ENCODE measurements at places on chromosomes 11 and 22.

GRCh38 chr11:47912843-47913437 is 64.8 kb upstream of the NUP160 start:
- DNase-seq: no peak

GRCh38 chr11:17244046-17244445 is 32.5 kb upstream of the NUCB2 start:
- no peak for DNase-seq

DNA sequence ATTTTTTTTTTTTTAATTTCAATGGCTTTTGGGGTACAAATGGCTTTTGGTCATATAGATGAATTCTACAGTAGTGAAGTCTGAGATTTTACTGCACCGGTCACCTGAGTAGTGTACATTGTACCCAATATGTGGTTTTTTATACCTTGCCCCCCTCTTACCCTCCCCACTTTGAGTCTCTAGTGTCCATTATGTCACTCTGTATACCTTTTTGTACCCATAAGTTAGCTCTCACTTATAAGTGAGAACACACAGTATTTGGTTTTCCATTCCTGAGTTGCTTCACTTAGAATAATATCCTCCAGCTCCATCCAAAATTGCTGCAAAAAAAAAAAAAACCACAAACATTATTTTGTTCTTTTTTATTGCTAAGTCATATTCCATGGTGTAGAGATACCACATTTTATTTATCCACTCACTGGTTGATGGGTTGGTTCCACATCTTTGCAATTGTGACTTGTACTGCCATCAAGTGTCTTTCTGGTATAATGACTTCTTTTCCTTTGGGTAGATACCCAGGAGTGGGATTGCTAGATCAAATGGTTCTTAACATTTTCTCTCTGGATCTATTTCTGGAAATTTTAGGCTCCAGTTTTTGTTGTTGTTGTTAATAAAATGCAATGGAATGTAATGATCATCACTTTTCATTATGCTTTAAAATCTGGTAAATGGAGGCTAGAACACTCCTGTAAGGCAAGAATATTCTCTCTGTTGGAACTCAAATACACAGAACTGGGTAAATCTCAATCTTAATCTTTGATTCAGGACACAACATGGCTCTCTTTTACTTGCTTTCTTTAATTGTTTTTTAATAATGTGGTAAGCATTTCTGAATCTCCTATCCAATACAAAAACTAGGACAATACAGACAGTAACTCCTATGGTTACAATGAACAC is 10.3 kb downstream of the NEAT1 start:
- DNase-seq: no peak

- DNase-seq: no peak
Observed at GRCh38 chr11:84790849-84791427, 836.2 kb downstream of the DLG2 start.

- no peak for DNase-seq
Observed at GRCh38 chr11:124889191-124890091, 8.2 kb downstream of the ROBO4 start.

GRCh38 chr11:124977006-124977405 is 23.0 kb downstream of the CCDC15 start:
- DNase-seq: no peak

DNA sequence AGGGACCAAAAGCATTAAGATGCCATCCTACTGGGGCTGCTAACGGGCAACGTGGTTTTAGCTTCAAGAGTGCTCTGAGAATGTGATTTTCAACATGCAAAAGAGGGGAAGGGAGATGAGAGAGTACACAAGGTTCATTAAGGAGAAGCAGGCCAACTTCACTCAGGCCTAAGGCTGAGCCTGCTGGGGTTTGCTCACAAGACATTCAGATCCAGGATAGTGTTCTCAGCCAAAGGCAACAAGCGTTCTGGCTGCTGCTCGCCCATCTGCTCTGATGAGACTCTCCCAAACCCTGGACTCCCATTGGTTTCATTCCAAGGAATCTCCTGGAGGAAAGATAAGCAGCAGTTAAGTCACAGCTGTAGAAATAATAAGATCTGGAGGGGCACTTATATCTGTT is 23.6 kb upstream of the UPB1 start:
- DNase-seq: no peak

GRCh38 chr22:44755956-44756361 is 3.6 kb downstream of the ARHGAP8 start:
- DNase-seq: peak; percentile 55

DNA sequence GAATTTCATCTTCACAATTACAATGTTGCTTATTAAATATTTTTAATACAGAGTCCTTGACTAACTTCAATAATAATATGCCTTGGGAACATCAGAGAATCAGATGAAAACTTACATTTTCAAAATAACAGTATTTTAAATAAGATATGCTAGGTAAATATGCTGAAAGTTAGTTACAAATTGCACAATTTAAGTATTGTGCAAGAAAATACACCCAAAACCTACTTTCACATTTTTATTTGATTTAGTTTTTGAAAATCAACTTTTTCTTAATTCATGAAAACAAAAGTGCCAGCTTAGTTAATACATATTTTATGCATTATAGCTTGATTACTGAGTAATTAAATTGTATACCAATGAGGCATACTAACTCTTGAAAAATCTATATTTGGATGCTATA is 76.8 kb downstream of the SOX6 start:
- no peak for DNase-seq

DNA sequence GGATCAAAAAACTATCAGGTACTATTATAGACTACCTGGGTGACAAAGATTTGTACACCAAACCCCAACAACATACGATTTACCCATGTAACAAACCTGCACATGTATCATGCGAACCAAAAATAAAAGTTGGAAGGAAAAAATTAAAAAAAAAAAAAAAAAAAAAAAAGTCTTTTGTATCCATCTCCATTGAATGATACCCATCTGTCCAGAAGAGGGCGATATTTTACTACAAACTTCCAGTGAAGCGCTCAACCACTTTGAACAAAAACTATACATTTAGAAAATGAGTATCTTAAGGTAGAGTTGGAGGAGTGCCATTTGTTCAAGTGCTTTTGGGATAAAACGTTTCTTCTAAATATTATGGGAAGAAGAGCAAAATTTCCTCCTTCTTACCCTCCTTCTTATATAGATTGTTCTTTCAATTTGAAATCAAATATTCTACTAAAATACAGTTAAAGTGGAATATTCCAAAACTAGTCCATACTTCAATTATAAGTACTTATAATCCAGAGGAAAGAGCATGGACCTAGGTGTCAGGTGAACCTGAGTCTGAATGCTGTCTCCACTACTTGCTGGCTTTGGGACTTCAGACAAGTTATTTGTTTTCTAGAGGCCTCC is 23.3 kb downstream of the ARL14EP start:
- peak; percentile 51 for DNase-seq

DNA sequence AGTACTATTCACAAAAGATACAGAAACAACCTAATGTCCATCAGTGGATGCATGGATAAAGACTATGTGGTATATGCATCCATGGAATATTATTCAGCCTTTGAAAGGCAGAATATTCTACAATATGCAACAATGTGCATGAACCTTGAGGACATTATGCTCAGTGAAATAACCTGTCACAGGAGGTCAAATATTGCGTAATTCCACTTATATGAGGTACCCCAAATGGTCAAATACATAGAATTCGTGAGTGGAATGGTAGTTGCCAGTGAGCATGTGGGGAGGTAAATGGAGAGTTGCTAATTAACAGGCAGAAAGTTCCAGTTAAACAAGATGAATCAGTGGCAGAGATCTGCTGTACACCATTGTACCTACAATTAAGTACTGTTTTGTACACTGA is 3.6 kb upstream of the SLC5A4 start:
- no peak for DNase-seq

DNA sequence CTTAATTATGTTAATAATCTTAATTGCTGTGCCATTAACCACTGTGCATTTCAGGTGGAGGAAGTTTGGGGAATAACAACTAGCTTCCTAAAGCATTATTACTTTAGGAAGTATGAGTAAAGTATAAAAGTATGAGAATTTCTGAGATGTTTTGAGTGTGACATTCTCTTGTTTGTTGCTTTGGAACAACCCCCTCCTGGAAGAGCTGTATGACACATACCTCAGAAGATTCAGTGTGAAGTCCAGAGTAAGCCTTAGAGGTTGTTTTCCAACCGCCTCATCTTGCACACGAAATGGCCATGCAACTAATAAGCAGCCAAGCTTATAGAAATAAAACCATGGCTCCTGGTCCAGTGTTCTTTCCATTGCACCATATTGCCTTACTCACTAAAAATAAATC is 21.7 kb downstream of the CCDC81 start:
- DNase-seq: no peak

- DNase-seq: no peak
Observed at GRCh38 chr11:11976481-11977127, 31.8 kb downstream of the DKK3 start.

GRCh38 chr11:101487775-101488174 is 96.0 kb downstream of the TRPC6 start:
- DNase-seq: no peak

DNA sequence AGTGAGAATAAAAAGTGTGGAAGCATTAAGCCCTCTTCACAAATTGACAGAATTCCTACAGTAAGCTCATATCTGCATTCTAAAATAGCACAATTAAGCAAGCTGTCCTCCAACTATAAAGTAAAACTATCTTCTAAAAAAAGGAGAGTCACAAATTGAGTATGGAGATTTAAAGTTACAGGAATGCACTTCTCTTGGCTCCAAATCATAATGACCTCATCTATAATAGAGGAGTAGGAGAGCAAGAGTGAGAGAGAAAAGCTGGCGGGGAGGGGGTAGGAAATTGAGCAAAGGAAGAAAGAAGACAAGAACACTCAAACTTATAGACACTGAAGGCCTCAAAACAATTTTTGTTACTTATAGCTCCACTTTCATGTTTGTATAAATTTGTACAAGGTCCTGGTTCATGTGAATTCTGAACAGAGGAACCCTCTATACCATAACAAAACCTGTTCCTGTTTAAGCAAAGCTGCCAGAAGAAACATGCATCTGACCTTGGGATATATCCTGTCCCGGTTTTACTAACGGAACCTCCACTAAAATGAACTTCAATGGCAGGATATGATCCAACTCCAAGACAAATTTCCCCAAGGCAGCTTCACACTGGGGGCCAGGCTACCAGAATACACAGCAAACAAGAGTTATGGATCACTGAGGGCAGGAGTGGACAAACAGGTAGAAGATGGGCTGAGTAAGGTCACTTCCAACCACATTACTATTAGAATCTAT is 37.2 kb downstream of the SLC35F2 start:
- no peak for DNase-seq

DNA sequence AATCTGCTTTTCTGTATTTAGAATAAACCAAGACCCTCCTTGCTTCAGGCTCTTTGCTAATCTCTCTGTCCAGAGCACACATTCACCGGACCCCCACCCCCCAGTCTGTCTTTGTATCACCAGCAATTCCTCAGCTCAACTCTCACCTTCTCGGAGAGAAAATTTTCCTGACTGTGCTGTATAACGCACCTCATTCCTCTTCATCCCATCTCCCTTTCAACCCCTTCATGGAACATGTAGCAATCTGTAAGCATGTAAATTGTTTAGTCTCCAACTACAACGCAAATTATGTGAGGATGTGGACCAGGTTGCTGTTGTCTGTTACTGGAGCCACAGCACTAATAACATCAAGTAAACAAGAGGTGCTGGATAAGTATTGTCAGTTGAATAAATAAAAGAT is 349.8 kb downstream of the DCDC1 start:
- DNase-seq: no peak

DNA sequence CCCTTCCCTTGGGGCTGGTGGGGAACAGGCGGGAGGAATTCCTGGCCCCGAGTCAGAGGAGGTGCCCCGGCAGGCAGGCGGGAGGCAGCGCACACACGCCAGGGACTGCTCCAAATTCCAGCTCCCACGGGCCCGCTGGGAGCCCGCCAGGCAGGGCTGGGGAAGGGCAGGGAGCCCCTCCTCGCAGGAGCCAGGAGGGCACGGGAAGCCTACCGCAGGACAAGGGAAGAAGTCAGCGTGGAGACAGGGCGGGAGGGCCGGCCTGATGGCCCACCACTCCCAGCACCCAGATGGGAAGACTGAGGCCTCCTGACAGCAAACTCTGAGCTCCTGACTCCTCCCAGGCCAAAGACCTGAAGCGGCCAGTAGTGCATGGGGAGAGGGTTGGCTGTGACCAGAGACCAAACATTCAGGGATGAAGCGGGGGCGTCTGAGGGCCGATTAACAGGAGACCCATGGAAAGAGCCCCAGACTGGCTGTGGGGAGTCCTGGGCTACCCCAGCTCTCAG is 22.4 kb downstream of the RPL3 start:
- no peak for DNase-seq

DNA sequence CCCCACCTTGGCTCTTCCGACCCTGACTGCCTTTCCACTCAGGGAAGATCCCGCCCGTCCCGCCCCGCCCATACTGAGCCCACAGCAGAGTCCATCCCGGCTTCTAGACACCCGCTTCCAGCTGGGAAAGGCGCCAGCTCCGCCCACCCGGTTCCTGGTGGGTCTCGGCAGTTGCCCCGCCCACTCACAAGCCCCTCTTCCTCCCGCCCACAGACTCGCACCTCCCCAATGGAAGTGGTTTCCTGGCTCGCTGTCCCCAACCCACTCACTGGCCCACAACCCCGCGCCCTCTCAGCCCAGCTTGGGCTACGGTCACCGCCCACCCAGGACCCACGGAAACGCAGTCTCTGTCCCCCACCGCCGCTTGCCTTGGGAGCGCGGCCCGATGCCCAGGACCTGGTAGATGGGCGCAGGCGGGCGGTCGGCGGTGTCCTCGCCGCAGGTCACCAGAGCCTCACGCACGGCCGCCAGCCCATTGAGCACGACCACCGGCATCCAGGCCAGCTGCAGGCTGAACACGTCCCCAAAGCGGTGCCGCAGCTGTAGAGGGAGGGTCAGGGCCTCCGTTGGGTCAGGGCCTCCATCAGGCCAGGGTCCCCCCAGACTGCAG is 22.2 kb upstream of the CYP2D6 start:
- DNase-seq: no peak

- no peak for DNase-seq
Observed at GRCh38 chr22:49678842-49679170, 148.9 kb downstream of the BRD1 start.

DNA sequence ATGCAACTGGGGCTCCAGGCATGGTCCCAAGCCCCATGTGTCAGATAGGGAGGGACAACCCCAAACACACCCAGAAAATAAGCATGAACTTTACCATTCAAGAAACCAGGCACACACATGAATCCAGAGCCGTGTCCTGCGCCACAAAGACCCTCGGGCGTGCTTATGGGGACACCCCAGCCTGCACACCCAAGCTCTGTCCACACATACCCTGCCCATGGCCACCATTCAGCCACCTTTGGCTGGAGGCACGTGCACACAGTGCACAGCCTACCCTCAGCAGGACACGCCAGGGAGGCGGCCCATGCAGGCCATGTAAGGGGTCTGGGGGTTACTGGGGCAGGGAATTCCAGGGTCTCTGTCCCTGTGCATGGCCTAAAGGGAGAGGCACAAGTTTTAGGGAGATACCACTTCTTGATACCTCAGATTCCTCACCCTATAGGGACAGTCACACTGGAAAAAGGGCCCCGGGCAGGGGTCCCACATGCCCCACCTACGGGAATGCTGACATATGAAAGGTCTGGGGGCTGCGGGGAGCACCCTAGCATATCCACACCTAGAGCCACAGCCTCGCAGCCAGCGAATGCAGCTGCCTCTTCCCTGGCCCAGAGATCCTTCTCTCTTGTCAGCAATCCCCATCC is 20.6 kb downstream of the PACSIN2 start:
- DNase-seq: no peak
